Activated CD4-positive, alpha-beta T cell treated with anti-CD3 and anti-CD28 coated beads, Interleukin-2, amount 10 ng/mL, durations not matched to agents 7 days and 5 days (primary cell): ENCODE measurements at places on chromosomes 4 and X. TPM values are rescaled to one million over a fixed set of nuclear protein-coding genes. Genes with fewer than 3 reads are reported as not detected.
A peak's percentile ranks its signal among the peaks of the same experiment; 100 is the strongest.

- H3K36me3 ChIP-seq: no peaks in the 10 kb centered on the region
- no peak overlapping the region for H3K4me3 ChIP-seq
- H3K27me3 ChIP-seq: peaks cover 2% of the 10 kb centered on the region
- H3K27ac ChIP-seq: no peak overlapping the region
- DNase-seq: no peak
Measured at GRCh38 chrX:107596651-107597050, 31.7 kb upstream of the PRPS1 start.

Gene MAGEA2
- total RNA-seq: not detected

Gene FAM47A
- not detected for total RNA-seq

Gene CLGN
- not detected for total RNA-seq

GRCh38 chr4:175961604-175962003 lies 104.0 kb upstream of the WDR17 start:
- no peaks in the 10 kb centered on the region for H3K4me1 ChIP-seq
- H3K27me3 ChIP-seq: no peaks in the 10 kb centered on the region
- DNase-seq: no peak
- no peak overlapping the region for H3K27ac ChIP-seq
- no peak overlapping the region for H3K4me3 ChIP-seq
- H3K36me3 ChIP-seq: no peaks in the 10 kb centered on the region

Gene PCDH10
- total RNA-seq: not detected

- H3K27me3 ChIP-seq: peaks cover 4% of the 10 kb centered on the region
- H3K36me3 ChIP-seq: peaks cover 31% of the 10 kb centered on the region
- peaks cover 61% of the 10 kb centered on the region for H3K4me1 ChIP-seq
- peak overlapping the region; percentile 94 for H3K27ac ChIP-seq
- DNase-seq: peak; percentile 87
Measured at GRCh38 chrX:1554469-1555210, 17.7 kb upstream of the P2RY8 start.

DNA sequence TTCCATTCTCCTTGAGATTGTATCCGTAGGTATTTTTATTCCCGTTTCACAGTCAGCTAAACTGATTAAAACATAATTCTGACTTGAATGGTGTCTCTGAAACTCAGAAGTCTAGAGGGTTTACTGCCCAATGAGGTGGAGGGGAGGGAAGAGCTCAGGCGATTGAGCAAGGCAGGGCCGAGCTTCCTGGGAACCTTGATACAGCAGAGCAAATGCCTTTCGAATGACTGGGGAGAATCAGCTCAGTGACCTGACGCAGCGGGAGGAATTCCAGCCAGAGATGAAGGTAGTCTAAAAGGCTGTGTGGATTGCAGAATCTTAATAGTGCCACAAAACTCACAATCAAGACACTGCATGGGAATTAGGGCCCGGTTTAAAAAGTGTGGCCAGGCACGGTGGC lies 233.6 kb downstream of the EVC2 start:
- no peaks in the 10 kb centered on the region for H3K27me3 ChIP-seq
- no peak for DNase-seq
- H3K4me1 ChIP-seq: no peaks in the 10 kb centered on the region
- no peak overlapping the region for H3K4me3 ChIP-seq

GRCh38 chrX:109958266-109958665 lies 44.6 kb upstream of the TMEM164 start:
- DNase-seq: no peak
- no peak overlapping the region for H3K27ac ChIP-seq
- H3K4me1 ChIP-seq: peaks cover 24% of the 10 kb centered on the region
- no peaks in the 10 kb centered on the region for H3K36me3 ChIP-seq

DNA sequence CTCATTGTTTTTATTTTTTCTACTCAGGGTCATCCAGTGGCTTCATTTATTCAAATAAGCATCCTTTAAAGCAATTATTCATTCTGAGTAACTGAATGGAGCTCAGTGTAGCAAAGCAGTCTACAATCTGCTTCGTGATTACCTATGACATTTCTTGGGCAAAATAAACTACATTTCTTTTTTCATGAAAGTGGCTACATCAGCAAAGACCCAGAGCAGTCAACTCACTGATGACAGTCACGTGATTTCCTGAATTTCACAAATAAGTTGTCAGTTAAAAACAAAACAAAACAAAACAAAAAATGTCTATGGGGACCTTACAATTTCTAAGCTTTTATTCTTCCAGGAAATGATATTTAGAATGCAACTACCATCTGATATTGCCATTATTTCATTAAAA lies 182.1 kb downstream of the VEGFC start:
- DNase-seq: no peak
- no peaks in the 10 kb centered on the region for H3K27me3 ChIP-seq
- H3K4me1 ChIP-seq: no peaks in the 10 kb centered on the region
- H3K27ac ChIP-seq: no peak overlapping the region
- no peak overlapping the region for H3K4me3 ChIP-seq

Gene GPC3
- total RNA-seq: 0.81 TPM

GRCh38 chr4:21948347-21949072 lies at the start of gene KCNIP4:
KCNIP4 (minus strand) TSS chr4:21948772.
- DNase-seq: no peak
- no peak within 1 kb of the TSS for H3K4me3 ChIP-seq
- H3K27me3 ChIP-seq: peaks cover 26% of the 10 kb centered on the region
- peaks cover 3% of the 10 kb centered on the region for H3K4me1 ChIP-seq
